ENCODE measurements at places on chromosomes 5 and 9.

DNA sequence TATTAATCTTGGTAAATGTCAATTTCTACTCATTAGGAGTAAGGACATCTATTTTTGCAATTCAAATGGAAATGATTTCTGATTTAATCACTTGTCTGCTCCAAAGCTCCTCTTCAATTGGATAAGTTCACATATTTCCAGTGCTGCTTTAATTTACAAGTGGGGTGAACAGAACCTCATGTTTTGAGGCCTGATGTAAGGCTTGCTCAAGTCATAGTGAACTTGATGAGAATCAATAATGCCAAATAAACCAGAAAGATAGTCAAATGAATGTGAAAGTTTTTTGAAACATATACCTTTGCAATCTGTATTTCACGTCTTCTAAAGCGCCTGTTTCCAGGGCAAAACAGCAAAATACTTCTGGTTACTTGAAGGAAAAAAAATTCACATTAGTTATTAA lies 15.4 kb upstream of the ACOT12 start:
- no peak for DNase-seq

GRCh38 chr9:116817762-116818161 lies 130.7 kb downstream of the TRIM32 start:
- no peak for DNase-seq

DNA sequence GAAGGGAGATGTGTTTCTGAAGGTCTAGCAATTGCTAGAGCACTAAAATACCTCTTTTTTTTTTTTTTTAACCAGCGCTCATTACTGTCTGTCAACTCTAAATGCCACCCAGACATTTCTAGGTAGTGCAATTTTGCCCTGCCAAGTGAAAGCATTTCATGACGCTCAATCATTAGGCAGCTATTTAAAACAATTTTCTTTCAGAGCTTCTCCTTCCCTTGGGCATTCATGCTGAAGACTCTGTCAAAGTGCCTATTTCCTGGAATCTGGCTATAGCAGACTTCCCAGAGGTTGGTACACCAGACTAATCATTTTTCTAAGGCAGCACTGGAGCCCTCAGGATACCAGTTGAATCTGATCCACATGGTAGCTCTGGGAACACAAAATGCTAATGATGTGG lies 97.0 kb upstream of the ANKRD55 start:
- no peak for DNase-seq

DNA sequence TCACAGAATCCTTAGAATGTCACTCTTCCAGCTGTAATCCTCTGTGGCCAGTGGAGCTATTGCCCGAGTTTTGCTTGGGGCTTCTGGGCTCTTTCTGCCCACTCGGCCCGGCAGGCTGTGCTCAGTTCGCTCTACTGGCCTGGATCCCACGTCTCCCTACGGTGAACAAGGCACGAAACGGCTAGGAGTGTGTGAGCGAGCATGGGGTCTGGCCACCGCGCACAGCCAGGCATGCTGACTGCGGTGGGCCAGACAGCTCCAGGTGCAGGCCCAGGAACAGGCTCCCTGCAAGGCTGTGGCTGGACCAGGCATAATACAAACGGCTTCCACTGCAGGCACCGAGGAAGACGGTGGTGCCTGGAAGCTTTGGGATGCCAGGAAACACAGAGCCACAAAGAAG lies 2035.5 kb upstream of the ACO1 start:
- no peak for DNase-seq

DNA sequence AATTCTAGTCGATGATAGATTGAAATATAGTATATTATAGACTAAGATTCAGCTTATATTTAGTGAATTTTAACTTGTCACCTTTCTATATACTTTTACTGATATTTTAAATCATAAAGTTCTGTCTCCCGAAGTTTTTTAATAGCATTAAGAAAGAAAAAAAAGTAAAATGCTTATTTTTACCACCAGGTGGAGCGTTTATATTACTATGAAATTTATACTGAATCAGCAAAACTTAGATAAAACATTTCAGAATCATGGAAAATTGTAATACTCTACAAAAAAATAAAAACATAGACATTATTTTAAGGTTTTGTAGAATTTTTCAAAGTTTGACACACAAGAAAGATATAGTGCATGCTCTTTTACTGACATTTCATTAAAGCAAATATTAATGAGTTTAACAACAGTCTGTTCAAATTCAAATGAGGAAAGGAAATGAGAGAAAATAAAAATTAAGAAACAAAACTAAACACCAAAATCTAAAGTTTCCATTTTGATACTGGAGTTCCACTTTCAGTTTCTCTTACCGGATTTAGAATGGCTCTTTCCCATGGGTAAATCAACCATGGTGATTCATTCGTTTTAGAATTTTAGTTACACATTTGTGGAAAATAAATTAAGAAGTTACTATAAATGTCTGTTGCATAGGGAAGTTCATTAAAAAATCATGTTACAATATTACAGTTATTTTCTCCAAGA lies 1035.3 kb downstream of the CDH12 start:
- no peak for DNase-seq

DNA sequence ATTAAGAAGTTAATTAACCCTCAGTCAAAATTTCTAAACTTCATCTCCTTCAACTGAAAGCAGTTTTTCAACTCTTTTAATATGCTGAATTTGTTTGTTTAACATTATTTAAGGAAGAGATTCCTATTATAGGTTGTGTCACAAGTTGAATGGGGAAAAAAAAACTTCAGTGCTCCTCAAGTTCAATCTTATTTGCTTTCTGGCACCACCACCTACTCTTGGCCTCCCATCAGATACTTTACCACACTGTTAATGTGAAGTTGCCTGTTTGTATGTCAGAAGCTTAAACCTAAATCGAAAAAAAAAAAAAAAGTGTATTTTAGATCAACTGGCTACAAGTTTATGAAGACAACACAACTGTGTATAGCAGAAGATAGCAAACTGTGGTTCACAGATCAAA lies 4.1 kb upstream of the DOCK2 start:
- DNase-seq, result no peak

GRCh38 chr5:173397516-173397915 lies 69.3 kb upstream of the STC2 start:
- DNase-seq, result no peak

DNA sequence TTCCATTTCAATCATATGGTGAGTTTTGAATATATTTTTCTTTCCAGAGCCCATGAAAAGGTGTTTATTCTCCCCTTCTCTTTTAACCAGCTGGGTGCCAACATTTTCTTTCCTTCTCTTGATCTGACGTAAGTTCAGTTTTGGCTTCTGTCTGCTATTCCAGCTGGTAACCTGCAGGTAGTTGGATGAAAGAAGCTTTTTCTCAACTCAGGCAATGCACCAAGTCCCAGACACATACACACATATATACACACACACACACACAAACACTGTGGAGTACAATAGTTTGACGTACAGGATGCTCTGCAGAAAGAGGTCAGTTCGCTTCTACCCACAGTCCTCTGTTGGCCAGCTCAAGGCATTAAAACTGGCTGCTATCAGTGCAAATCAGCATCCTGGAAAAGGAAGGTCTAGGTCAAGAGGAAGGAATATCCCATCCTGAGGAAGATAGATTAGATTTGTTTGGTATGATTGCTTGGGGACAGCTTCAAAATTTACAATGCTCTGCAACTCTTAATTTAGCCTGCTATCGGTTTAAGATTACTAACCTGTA lies 214.3 kb upstream of the SEMA6A start:
- DNase-seq, result no peak

- DNase-seq, result peak; percentile 43
These were observed 5.8 kb upstream of the IFNA1 start for GRCh38 chr9:21434202-21435014.

DNA sequence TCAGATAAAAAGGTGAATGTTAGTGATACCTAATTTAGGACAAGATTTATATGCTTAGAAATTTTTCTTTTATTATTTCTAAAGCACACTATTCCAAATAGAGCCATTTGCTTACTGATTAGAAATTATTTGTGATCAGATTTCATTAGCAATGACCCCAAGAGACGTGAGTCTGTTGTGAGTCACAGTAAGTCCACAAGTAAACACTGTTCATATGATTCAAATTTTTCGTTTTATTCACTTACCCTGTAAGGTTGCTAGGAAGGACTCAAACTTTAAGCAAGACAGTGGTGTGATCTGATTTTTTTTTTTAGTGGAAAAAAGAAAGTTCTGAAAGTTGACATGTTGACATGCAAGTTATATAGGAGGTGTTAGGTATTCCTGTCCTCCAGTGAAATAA lies 1.2 kb downstream of the CARD6 start:
- DNase-seq, result no peak

GRCh38 chr5:56327809-56328208 lies 94.7 kb upstream of the ANKRD55 start:
- DNase-seq, result peak; percentile 95

DNA sequence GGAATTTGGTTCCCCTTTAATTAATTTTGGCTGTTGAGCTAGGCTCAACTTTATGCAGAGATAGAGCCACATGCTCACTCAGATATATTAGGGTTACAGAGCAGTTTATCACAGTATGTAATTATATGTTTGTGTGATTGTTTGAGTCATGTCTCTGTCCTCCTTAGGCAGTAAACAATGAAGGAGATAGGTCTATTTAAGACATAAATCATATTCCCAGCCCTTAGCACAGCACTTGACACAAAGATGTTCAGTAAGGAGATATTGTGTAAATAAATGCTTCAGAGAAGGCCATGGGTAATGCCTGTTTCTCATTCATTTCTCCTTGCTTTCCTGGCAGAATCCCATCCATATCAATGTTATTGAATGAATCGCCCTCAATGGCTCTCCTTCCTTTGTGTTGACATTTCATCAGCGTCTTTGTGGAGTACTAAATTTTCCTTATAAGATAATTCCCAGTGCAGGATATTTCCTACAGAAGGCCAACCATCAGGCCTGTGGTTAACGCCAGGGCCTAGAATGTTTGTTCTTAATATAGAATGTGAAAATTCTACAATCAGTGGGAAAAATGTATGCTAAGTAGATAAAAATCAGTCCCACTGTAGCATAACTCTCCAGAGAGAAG lies 408.0 kb downstream of the EBF1 start:
- no peak for DNase-seq

- DNase-seq, result no peak
These were observed 144.9 kb downstream of the GOLPH3 start for GRCh38 chr5:32029261-32029660.

DNA sequence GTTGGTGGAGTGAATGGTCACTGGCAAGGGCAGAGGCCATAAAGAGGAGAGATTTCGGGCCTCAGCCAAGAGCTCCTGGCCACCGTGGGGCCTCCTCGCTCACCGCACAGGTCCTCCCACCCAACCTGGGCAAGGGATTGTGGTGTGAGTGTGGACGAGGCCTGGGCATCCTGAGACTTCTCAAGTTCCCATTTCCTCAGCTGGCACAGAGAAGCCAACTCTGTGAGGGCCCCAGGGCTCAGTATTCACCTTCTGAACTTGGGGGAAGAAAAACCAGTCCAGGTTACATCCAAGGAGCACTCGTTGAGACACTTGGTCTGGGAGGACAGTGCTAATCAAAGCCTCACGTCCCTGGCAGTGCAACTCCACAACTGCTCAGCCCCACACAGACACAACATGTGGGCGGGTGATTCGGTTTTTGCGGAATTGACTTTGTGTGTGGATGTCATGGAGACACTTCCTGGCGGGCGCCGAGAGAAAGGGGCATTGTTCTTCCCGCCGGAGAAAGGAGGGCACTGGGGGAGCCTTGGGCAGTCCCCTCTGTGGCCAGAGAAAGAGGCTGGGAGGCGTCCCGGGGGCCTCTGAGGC lies 28.5 kb upstream of the NKD2 start:
- DNase-seq, result no peak

DNA sequence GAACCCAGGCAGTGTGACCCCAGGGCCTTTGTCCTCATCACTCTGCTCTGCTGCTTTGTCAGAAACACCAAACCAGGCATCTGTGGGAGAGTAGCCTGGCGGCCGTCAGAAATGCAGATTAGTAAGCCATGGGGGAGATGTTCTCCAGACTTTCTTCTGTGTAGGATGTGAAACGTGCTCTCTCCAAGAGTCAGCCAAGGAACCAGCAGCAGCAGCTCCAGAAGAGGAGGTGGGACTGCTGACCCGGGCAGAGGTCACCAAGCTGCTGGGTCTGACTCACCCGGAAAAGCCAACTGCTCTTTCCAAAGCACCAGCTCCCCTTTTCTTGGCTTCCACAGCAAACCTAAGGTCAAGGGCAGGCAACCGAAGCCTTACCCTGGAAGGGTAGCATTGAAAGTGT lies 14.4 kb upstream of the ABLIM3 start:
- DNase-seq, result no peak

GRCh38 chr9:2216591-2216990 lies 201.4 kb downstream of the SMARCA2 start:
- DNase-seq, result no peak

GRCh38 chr5:172854971-172855370 lies 20.9 kb downstream of the ERGIC1 start:
- DNase-seq, result no peak

- no peak for DNase-seq
These were observed 63.5 kb upstream of the SLC2A8 start for GRCh38 chr9:127333221-127334064.
